Stimulated activated memory B cell treated with anti-CD40 and anti-IgM and Interleukin-4, amounts not matched to agents 10 μg/mL and 1 μg/mL and 100 μg/mL, for 72 hours (primary cell): ENCODE measurements at places on chromosomes 3 and 15.

GRCh38 chr3:20051123-20051806, 11.0 kb downstream of the KAT2B start:
- ATAC-seq, result no peak

- no peak for ATAC-seq
Measured at GRCh38 chr3:46012246-46012645, 15.0 kb downstream of the XCR1 start.

- no peak for ATAC-seq
Measured at GRCh38 chr3:11698326-11699082, 54.8 kb upstream of the VGLL4 start.

DNA sequence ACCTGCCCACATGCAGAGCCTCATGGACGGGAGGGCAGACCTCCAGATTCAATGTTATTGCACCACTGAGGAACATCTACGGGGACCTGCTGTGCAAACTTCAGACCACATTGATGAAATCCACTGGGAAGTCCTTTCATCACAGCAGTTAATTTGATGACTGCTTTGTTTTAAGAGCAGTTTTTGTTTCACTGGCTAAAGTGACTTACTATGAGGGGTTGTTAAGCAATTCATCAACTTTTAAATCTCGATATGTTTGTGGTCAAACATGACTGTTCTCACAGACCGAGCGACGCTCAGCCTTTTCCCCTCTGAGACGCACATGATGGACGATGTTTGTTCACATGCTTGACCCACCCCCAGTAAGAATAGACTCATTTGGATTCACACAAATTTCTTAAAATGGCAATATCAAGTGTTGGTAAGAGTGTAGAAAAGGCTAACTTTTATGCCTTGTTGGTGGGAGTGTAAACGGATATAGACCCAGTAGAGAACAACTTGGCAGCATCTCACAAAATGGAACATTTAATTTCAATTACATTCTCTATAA, 35.9 kb upstream of the IREB2 start:
- ATAC-seq, result no peak

DNA sequence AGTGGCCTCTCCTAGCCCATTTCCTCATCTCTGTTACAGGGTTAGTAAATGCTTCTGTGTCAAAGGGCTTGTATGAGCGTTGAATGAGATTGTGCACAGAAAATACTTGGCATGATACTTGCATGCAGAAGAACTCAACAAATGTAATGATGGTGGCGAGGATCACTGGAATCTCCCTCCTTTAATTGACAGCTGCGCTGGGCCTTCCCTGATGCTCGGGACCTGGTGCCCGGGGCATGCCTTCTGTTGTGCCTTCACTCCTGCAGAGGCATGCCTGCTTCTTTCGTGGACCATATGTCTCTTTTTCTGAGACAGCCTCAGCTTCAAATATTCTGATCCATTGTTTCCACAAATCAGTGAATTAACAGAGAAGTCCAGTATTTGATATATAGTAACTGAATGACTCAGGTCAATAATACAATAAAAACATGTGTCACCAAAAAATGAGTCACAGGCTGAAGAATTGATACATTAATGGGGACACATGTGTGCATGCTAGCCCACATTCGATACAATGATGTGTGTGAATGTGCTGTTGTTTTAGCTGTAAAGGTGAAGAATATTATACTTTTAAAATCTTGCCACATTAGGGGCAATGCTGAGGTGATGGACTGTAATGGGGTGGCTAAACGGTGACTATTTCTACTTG, 243.3 kb upstream of the TBL1XR1 start:
- ATAC-seq, result no peak

GRCh38 chr3:127607675-127608361, 9.6 kb downstream of the MCM2 start:
- ATAC-seq, result no peak

DNA sequence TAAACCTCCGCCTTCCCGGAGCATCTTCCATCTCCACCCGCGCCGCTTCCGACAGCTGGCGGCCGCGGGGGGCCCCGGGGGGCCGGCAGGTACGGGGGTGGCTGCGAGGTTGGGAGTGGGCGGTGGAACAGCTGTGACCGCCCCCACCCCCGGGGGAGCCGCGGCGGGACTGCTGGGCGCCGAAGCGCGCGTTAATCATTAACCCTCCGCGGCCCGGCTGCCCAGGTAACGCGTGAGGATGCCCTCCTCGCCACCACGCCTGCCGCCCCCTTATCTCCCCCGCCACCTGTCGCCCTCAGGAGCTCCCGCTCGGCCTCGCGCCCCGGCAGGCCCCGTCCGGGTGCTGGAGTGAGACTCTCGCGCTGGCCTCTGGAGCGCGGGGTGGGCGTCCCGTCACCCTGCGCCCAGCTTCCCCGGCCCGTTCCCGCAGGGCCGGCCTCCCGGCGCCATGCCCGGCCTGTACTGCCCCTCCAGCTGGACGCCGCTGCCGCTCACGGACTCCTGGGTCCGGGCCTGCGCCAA, 757 bp downstream of the VWA5B2 start:
- no peak for ATAC-seq

GRCh38 chr3:4044619-4045018, 245.4 kb downstream of the LRRN1 start:
- ATAC-seq, result no peak

- ATAC-seq, result peak; percentile 96
Measured at GRCh38 chr15:31013863-31014607, 22.6 kb upstream of the MTMR10 start.

DNA sequence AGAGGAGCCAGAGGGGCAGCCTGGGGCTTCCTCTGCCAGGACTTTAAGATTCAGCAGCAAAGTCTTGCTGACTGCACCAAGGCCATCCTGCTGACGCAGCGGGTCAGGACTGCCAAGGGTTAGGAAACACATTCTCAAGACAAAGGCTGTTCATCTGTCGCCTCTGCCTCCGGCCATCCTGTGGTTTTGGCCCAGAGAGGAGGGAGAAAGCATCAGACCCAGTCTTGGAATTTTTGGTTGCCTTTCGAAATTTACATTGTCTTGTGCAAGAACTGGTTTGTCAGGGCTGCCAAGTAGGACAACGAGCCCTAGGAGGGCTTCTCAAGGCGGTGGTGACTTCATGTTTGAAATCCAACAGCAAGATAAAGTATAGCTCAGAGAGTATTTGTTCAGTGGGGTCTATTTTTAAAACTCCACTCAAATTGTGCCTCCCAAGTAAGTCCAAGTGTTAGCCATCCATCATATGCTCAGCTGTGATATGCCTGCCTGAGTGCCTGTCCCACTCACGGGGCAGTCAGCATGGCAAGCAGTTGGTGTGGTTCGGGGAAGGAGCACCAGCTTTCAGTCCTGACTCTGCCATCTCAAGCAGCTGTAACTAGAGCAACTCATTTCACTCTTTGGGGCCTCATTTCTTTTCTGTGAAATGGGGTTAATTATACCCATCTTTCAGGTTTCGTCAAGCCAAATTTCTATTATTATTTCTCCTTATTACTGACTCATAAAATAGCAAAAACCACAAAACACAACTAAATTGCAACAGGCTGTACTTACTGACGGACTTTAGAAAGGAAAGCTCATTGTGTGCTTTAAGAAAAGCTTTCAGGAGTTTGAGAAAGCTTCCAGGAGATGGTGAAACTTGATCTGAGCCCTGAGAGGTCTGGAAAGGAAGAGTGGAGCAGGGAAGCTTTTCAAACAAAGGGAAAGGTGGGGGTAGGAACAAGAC, 42.4 kb upstream of the RHO start:
- ATAC-seq, result no peak

DNA sequence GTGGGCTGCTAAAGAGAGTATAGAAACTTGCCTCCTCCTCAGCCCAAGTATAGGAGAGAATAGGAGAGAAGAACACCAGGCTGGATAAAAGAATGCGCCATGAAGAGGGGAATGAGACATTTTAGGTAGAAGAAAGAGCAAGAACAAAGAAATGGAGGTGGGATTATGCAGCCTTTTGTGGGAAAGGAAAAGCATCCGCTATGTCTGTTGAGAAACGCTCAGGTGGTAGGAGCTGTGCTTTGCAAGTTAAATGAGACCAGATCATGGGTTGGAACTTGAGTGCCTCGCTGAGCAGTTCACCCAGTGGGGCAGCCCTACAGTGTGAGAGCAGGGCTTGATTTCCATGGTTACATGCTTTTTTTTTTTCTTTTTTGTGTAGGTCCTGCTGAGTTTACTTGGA, 11.5 kb upstream of the RTP1 start:
- ATAC-seq, result no peak

DNA sequence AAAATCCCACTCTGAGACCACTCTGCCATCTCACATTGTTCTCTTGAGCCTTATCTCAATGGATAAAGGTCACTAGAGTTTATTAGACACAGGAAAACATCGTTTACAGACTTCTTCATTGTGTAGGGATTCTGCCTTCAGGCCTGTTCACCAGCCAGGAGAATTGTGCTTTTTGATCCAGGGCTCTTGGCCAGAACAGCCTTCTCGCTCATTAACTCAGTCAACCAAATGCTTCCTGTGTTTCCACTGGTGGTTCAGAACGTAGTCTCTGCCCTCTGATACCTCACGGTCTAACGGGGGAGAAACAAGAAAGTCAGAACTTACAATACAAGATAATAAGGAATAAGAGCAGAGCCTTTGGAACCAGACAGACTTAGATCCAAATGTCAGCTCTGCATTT, 54.2 kb upstream of the TSEN2 start:
- ATAC-seq, result no peak

DNA sequence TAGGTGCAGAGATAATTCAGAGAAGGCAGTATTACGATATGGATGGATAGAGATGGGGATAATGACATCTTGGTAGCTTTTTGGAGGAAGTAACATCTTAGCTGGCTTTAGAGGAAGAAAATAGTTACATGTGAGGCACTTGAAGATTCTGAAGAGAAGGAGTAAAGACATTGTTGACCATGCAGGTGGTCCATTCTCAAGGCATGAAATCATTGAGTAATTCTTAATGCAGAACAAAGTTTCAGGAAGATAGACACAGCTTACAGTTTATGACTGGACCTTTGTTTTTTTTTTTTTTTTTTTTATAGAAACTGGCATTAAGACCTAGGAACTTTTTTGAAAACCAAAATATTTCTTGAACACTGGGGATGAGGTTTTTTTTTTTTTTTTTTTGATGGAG, 28.2 kb downstream of the MBNL1 start:
- no peak for ATAC-seq

DNA sequence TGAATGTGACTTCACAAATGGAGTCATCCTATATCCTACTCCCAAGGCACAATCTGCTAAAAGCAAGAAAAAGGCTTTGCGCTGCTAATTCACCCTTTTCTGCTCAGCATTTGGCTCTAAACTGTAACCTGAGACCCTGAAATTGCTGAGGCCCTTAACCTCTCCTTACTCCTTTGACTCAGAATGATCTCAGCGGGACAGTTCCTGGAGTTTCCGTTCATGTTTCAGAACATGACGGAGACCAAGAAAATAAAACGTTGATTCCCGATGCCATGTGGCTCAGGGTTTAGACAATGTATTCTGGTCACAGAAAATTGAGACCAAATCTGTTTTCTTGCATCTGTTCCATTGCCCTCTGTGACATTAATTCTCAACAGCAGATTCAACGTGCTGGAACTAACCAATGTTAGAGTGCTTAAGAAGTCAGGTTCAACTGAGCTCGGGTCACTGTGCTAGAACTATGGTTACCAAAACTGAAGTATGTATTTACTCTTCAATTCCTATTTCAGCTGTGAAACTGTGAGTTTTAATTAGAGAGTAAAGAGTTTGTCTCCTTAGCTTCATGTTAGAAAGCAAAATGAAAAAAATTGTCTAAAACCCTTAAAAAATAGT, 45.4 kb upstream of the TMC3 start:
- no peak for ATAC-seq

DNA sequence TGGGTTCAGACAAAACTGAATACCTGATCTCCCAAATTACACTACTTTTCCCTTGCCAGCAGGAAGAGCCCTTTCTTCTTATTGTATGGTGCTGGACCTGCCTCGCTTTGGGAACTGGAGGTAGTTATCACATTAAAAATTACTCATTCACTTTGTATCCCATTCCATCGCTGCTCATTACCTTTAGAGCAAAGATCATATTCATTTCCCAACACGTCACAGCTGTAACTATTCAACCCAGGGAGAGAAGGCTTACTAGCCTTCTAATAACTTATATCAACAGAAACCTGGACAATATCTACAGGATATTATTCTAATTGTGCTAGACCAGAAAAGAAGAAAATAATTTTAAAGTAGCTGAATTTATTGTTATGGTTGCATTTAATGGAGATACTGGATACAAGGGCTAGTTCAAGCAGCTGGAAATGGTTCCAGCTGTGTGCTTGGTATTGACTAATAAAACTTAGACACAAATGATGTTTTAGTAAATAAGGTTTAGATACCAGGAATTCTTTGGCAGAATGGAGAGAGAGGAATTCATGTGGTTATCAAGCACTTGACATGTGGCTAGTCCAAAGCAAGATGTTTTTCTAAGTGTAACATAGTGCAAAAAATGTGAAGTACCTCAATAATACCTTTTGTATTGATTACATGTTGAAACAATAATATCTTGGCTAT, 656.3 kb downstream of the ROBO1 start:
- no peak for ATAC-seq

- no peak for ATAC-seq
Measured at GRCh38 chr3:77190374-77190773, 150.5 kb downstream of the ROBO2 start.

DNA sequence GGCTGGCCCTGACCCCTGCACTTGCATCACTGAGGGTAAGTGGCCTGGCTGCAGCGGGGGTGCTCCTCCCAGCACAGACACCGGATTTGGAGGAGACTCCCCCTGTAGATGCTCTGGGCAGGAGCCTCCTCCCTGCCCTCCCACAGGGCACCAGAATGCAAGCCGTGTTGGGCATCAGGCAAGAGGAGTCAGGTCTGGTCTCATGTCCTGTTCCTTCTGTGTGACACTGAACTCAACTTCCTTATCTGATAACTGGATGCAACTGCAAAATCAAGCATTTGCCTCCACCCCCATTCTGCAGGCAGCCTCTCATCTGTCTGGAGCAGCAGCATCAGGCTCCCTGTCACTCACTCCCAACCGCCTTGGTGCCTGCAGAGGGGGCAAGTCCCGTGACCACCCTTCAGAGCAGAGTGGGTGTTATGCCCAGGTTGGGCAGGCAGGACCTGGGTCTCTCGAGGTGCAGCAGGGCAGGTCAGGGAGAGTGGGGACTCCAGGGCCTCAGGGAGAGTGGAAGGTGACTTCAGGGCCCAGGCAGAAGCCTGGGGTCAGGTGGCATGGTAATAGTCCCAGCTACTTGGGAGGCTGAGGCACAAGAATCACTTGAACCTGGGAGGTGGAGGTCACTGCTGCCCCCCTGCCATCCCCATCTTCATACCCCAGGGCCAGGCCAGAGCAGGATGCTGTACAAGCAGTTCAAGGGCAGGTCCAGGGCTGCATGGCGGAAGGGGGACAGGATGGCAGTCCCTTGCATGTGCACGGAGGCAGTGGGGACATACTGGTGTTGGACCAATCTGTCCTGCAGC, 10.5 kb upstream of the RPL29 start:
- no peak for ATAC-seq

- ATAC-seq, result no peak
Measured at GRCh38 chr15:87369269-87369668, 887.3 kb downstream of the NTRK3 start.

DNA sequence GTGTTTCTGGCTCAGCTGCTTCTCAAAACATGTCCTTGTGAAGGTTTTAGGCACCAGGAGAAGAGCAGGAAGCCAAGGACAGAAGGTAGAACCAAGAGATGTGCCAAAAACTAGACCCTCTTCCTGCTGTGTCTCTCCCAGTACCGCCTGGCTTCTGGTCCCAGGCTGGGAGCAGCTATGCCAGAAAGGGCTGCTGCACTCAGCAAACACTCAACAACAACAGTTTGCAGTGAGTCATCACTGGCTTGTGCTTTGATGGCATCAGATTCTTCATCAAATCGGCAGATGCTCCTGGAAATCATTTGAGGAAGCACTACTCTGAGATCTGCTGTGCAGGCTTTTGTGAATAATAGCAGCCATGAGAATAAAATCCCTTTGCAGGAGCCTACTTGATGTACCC, 63.2 kb downstream of the DGKG start:
- ATAC-seq, result no peak

- no peak for ATAC-seq
Measured at GRCh38 chr15:40055576-40056293, 16.8 kb upstream of the SRP14 start.
